Cortex of kidney (tissue), 1 donor: ENCODE measurements at places on chromosomes 3 and 15.

DNA sequence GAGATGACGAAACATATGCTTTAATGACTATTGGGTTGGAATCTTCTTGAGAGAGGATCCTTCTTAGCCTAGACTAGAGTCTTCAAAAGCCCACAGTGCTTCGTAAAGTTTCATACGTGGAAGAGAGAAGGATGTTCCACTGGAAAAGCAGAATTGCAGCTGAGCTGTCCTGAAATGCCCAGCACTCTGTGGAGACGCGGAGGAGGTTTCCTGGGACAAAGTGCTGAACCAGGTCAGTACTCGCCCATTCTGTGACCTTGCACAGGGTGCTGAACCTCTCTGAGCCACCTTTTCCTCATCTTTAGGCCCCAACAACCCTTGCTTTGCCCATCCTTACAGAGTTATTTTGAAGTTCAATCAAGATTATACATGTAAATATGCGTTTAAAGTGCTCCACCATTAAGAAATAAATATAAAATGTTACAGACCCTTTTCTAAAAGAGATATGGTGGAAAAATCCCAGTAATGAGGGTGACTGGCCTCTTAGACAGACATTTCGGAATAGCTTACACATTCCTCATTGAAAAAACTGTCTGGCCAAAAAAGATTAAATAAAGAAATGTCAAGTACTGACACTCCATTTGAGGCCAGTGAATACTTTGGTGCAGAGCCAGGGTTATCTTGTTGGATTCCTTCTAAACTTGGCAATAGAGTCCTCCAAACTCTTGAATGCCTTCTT, 4.2 kb upstream of the MAGEF1 start:
- no peak for DNase-seq

- DNase-seq, result no peak
Measured at GRCh38 chr15:74221399-74222239, 14.5 kb upstream of the CCDC33 start.

- DNase-seq, result no peak
Measured at GRCh38 chr3:10962481-10963036, 30.0 kb upstream of the SLC6A1 start.

DNA sequence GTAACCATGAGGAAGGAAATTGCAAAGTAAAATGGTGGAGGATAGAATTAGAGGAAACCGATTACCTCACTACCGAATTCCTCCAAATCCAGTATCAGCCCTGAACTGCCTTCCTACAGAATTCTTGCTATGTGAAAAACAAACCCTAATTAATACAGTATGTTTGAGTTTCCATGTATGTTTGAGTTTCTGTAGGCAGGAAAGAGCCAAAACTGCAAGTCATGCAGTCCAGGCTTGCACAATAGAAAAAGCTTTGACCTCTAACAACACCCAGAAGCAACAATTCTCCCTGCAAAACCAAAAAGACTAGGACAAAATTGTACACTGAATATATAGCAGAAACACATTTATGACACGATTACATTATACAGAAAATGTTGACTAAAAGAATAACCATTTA, 614.8 kb downstream of the DIPK2A start:
- no peak for DNase-seq

GRCh38 chr15:48954538-48954937, 9.2 kb downstream of the SHC4 start:
- no peak for DNase-seq

DNA sequence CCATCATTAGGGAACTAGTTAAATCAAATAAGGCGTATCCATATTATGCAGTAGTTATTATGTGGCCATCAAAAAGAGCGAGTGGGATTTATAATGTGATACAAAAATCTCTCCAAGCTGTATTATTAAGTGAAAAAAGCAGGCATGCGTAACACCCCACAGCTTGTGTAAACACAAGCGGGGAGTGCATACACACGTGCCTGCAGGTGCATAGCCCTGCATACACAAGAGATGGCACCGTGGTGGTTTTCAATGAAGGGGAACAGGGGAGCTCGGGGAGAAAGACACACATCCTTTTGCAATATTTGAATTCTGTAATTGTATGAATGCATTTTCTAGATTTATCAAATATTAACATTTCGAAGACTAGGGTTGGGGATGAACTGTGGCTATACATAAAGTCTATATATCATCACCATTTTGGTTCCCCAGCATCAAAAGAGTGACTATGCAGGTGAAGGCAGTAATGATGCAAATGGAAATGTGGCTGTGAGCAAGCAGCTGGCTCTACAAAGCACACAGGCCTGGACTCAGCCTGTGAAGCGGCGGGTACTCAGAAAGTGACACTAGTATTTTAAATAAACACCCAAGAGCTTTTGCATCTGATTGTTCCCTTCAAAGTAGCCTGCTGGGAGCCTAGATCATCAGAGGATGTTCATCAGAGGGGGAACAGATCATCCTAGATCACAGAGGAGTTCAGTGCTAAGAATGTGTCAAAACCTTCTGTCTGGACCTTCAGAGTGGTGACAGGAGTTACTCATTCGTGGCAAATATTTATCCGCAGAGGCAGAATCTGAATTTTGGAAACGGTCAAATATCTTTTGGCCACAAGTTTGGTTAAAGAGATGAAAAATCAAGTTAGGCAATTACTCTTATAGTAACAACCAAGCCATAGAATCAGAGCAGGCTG, 9.4 kb upstream of the KIF7 start:
- no peak for DNase-seq

GRCh38 chr3:44050101-44050500, 191.6 kb upstream of the TOPAZ1 start:
- no peak for DNase-seq

DNA sequence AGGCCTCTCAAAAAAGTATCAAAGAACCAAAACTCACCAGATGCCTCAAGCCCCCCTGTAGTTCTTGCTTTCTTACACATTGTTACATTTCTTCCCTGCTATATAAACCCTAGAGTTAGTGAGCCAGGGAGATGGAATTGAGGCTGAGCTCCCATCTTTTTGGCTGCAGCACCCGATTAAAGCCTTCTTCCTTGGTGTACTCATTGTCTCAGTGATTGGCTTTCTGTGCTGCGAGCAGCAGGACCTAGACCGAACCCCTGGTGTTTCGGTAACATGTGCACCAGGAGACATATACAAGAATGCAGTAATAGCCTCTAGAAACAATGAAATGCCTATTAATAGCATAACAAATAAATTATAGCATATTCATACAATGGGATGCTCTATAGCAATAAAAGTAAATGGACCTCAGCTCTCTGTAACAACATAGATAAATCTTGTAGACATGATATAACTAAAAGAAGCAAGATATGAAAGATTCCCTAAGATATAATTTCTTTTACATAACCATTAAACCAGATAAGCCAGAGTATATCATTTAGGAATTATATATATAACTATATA, 174.0 kb downstream of the NEK11 start:
- no peak for DNase-seq

- no peak for DNase-seq
Measured at GRCh38 chr3:4038351-4038750, 239.1 kb downstream of the LRRN1 start.

DNA sequence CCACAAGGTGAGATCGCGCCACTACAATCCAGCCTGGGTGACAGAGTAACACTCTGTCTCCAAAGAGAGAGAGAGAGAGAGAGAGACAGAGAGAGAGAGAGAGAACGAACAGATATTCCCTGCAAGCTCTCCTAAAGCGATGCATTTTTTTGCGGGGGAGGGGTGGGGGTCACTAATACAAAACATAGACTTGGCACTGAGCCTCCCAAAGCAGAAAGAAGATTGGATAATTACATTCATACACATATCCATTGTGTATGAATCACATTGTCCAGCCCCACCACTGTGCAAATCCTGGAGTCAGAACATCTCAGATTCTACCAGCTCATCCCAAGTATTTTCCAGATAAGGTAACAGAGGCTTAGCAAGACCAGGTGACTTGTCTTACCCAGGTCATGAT, 459.9 kb downstream of the MAGI1 start:
- no peak for DNase-seq
